Stimulated activated CD4-positive, alpha-beta T cell treated with anti-CD3 and anti-CD28 coated beads, Interleukin-12 subunit alpha, Interleukin-12 subunit beta, amount 100 ng/mL, for 48 hours (primary cell): ENCODE measurements at places on chromosomes 4 and X.

DNA sequence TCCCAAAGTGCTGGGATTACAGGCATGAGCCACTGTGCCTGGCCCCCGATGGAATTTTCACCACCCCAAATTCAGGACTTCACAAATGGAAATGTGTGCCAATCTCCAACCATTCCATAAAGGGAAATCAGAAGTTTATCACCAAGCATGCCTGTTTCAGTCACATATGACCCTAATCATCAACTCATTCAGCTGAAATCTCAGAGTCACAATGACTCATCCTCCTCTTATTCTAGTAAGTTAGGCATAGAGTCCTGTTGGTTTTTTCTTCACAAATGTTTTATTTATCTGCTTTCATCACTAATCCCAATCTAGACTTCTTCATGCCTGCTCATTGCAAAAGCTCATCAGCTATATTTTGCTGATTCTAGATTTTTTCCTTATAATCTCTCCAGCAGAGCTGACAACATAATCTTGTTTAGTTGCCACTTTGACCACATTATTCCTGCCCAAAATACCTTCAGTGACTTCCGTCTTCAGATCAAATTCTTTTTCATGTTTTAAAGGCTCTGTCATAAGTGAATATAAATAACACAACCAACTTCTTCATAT is 83.3 kb downstream of the SLC7A11 start:
- DNase-seq, result no peak

DNA sequence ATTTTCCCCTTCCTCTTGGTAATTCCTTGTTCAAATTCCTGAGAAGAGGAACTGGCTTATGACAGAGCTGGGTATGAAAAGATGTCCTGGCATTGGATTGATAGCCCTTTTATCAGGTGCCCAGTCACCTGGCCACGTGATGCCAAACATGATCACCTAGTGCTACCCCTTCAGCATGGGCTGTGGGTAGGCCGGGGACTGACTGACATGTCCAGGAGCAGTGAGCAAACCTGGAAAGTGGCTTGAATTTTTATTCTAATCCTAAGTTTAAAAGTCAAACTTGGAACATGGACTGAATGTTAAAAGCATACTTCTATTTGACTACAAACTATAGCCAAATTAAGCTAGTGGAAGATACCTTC is 99.7 kb upstream of the CXCL13 start:
- no peak for DNase-seq

- no peak for DNase-seq
These were observed 103.3 kb upstream of the TLR3 start for GRCh38 chr4:185965426-185966384.

DNA sequence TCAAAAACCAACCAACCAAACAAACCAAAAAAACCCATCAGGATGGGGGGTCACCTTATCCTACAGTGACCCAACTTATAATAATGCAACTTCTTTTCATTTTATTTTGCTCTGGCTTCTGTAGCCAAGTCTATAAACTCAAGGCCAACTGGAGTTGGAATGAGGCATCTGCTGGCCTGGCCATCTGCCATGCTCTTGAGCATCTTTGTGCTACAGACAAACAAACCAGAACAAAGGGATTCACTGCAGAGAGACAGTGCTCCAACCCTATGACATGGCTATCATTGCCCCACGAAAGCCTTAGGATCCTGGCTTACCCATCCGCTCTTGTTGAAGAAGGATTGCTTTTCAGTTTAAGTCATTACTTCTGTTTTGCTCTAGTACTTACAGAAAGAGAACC is 49.2 kb upstream of the SCRG1 start:
- no peak for DNase-seq

DNA sequence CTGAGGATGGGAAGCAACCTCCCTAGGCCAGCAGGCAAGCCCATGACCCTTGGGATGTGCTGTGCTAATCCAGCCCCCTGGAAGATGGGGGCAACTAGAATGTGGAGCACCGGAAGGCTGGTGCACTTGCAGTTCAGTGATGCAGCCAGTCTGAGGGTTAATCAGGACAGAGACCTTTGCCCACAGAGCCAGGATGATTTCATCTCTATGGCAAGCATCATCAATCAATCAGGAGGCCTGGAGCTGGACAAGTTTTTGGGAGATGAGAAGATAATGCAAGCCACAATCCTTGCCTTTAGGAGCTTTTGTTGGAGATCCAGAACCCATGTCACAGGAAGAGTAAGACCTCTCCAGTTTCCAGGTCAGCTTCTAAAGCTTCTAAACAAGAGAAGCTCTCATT is 15.4 kb upstream of the MSN start:
- no peak for DNase-seq

DNA sequence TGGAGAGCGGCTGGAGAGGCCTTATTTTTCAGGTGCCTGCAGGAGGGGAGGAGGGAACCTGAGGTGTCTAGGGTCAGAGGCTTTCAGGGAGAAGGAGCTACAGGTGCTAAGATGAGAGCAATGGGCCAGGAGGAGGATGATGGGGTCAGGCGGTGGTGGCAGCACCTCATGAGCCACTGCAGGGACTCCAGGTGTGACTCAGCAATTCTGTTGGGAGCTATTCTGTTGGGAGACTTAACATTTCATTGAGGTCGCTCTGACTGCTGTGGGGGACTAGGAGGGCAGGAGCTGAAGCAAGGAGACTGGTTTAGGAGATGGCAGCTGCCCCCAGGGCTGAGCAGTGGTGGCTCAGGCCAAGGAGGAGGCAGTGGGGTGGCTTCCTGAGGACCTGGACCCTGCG is 65.0 kb downstream of the CLDN34 start:
- no peak for DNase-seq

DNA sequence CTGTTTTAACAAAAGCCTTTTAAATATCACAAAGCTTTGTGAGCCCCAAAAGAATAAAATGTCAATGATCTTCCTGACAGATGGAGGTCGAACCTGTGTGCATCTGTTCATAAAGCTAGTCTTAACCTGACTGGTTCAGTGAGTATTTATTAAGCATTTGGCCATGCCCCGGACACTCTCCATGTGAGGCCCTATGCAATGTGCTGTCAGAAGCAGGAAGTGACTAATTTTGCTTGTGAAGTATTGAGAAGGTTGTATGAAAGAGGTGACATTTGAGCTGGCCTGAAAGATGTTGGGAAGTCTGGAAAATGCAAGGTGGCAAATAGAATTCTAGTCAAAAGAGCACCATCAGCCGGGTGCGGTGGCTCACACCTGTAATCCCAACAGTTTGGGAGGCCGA is 171.4 kb downstream of the MSL3 start:
- DNase-seq, result no peak

DNA sequence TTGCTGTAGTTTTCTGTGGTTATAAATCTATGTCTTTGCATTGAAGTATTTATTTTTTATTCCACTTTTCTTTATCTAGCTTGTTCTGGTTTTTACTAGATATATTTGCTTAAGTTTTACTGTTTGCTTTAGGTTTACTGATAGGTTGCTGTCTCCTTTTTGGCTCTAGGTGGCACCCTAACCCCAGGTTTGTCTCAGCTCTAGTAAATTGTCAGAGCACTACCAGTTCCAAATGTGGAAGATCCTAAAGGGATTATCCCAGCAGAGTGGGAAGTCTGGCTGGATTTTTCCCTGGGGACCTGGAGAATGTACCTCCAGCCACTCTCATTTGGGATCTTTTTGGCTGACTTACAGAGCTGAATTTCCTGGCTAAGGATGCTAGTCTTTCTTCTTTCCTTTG is 106.1 kb downstream of the PBDC1 start:
- DNase-seq, result peak; percentile 1

GRCh38 chr4:118883861-118884260 is 4.8 kb upstream of the SYNPO2 start:
- no peak for DNase-seq

DNA sequence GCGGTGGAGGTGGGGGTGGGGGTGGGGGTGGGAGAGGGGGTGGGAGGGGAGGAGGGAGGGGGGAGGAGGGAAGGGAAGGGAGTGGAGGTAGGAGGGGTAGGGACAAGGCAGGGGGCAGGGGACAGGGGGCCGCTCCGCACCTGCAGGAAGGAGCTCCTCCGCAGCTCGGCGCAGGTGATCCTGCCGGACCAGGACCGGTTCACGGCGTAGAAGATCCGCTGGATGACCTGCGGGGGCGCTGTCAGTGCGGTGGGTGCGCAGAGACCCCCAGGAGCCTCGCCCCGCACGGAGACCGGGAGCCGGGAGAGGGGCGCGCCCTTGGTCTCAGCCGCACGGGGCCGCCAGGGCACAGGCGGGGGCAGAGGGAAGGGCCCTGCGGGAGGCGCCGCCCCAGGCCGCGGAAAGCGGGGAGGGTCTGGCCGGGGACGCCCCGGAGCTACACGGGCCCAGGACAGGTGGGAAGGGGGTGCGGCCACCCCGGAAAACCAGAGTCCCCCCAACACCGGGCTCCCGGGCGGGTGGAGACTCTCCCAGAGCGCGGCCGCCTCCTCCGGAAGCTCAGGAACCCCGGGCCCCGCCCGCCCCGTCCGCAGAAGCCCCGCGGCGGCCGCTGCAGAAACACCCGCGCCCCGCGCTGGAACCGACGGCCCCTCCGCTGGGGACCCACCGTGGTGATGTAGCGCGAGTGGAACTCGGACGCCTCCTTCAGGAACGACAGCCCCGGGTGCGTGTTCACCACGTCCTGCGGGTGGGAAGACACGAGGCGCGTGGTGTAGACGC is 27.6 kb upstream of the GTPBP6 start:
- DNase-seq, result no peak

- DNase-seq, result no peak
These were observed 6.3 kb upstream of the FAM200B start for GRCh38 chr4:15675356-15675755.

DNA sequence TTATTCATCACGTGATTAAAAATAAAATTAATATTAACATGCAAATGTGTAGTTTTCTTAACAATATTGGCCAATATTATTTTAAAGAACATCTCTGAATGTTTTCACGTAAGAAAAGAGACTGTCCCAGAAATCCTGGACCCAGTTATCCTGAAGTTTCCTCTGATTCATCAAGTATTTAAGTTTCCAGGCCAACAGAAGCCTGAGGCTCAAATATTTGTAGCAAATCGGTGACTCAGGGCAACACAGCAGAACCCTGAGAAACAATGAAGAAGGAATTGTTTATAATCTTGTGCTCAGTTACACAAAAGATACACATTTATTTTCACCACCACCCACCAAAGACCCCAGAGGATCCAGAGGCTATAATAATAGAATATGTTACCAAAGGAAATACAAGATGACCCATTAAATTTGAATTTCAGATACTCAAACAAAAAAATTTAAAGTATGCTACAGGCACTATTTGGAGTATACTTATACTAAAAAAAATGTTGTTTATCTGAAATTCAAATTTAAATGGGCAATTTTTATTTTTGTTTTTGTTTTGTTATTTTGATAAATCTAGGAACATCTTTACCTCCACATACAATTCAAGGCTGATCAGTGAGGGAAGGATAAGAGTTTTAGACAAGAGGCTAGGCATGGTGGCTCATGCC is 33.9 kb upstream of the SLC7A11 start:
- DNase-seq, result no peak

DNA sequence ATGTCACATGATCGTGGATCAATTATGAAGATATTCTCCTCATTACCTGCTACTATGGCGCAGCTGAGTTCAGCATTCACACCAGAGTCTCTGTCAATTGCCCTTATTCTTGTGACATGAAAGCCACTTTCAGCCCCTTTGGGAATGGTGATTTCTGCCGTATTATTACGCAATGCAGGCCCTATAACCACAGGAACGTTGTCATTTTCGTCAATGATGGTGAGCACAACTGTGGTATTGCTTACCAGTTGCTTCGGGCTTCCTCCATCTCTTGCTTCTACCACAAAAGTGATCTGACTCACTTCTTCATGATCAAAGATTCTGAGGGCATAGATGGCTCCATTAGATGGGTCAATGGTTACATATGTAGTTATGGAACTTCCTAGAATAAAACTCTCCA is 2.1 kb downstream of the PCDH18 start:
- DNase-seq, result no peak
